ENCODE measurements at places on chromosomes 1 and 21.

DNA sequence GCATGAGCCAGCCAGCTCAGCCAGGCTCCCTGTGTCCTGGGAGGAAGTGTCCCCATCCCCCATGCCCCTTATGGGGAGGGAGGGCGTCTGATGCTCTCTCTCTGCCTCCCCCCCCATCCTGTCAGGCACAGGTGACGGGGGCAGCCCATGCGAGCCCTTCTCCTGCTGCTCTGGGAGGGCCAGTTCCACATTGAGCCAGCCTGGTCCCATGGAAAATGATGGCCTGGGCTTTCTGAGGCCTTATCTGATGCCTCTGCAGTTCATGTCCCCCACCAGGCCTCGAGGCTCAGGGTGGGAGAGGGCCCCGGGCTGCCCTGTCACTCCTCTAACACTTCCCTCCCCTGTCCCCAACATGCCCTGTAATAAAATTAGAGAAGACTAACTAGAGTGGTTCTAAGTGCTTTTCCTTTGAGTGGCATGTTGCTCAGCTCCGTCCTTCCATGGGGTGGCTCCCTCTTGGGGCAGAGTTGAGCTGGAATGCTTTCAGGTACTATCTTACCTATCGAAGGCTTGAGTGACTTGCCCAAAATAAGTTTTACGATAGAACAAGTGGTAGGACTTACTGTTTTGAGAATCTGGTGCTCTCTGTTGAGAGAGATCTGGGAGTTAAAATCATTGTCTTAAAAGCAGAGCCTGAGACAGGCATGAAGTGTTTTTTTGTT, 1.8 kb upstream of the MTFR1L start:
- no peak for DNase-seq

- no peak for DNase-seq
Measured at GRCh38 chr1:38009841-38010180, 2.7 kb upstream of the UTP11 start.

- DNase-seq = no peak
Measured at GRCh38 chr1:68085752-68086151, 35.3 kb upstream of the DIRAS3 start.

- no peak for DNase-seq
Measured at GRCh38 chr21:44773291-44773932, 28.2 kb downstream of the UBE2G2 start.

DNA sequence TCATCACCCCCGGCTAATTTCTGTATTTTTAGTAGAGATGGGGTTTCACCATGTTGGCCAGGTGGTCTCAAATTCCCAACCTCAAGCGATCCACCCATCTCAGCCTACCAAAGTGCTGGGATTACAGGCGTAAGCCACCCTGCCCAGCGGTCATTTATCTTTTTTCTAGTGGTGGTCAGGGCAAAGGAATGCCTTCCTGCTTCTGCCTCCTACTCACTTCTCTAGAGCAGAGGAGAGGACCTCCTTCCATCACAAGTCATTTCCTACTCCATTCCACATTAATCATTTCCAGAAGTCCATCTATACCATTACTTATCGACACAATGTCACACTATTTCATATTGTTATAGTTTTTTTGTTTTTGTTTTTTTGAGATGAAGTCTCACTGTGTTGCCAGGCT, 13.3 kb downstream of the FBXO42 start:
- no peak for DNase-seq

DNA sequence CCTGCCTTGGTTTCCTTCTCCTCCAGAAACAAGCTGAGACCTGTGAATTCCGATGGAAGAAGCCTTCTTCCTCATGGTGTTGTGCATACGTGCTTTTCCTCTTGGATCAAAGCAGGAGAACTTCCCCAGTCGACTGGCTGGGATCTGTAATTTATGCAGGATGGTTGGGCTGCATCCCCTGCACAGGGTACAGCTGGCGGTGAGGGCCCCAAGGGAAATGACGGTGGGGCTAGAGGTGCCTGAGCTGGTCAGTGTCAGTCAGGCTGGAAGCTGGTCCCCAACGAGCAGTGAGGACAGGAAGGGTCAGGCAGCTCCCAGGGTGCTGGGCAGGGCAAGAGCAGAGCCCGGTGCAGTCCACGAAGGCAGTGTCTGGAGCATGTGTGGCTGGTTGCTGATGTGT, 106.7 kb downstream of the CNIH3 start:
- DNase-seq = no peak

DNA sequence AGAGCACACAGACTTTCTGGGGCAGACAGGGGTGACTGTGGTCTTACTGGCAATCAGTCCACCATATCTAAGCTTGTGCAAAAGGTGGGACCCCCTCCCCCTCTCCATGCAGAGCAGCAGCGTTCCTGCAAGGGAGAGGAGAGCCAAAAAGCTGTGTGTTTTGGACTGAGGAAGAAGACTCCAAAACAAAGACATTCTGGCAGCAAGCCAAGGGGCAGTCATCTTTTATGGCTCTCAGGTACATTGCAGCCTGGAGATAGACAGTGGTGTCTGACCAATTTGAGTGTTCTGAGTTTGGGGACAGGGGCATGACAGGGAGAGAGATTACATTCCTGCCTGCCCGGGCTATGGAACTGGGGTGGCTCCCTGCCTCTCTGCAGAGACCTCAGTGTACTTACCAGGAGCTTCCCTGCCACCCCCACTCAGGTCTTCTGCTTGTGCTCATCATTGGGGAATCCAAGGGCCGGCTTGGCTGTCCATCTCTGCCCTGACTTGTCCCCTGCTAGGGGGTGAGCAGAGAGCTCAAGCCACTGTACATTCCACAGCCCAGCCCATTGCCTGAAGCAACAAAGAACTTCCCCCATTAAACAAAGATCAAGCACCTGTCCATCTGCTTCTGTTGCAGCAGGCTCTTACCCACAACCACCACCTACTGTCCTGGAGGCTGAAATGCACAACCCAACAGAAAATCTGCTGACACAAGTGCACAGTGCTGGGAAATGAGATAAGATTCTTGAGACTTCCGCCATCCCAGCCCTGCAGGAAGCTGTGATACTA, 131.1 kb downstream of the EVI5 start:
- DNase-seq = no peak

- DNase-seq = no peak
Measured at GRCh38 chr1:44261962-44262361, 48.7 kb downstream of the DMAP1 start.

DNA sequence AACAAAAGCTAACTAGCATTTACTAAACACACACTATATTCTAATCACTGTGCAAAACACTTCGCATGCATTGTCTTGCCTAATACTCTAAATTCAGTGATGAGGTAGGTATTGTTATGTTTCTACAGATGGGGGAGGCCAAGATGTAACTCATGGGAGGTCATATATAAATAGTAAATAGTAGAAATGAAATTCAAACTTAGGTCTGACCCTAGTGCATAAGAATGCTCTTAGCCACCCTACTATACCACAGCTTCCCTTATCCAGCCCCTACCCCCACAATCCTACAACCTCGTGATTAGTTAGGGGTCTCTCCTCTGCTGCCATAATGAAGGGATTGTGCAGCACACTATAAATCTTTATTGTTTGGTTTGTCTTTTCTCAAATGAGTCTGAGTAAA, 3.3 kb downstream of the PFDN2 start:
- DNase-seq = no peak

DNA sequence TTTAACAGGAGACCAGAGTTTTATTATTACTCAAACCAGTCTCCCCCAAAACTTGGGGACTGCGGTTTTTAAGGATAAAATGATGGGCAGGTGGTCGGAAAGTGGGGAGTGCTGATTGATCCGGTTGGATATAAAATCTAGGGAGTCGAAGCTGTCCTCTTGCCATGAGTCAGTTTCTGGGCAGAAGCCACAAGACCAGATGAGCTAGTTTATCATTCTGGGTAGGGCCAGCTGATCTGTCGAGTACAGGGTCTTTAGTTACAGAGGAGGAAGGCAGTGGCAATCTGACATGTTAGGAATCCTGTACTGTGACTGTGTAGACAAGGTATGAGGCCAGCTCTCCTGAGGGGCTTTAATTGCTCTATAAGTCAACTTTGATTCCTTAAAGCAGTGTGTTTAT, 22.9 kb upstream of the FOXE3 start:
- no peak for DNase-seq

GRCh38 chr1:218785928-218786327, 387.8 kb upstream of the LYPLAL1 start:
- DNase-seq = no peak

- DNase-seq = no peak
Measured at GRCh38 chr1:117198097-117198496, 12.6 kb downstream of the VTCN1 start.

- peak; percentile 81 for DNase-seq
Measured at GRCh38 chr1:229238674-229239415, 32.1 kb upstream of the RAB4A start.

- DNase-seq = no peak
Measured at GRCh38 chr1:215146240-215146975, 63.9 kb downstream of the KCNK2 start.

GRCh38 chr21:28791595-28792282, 200.9 kb downstream of the LTN1 start:
- no peak for DNase-seq

- DNase-seq = no peak
Measured at GRCh38 chr1:193077991-193078390, 18.6 kb downstream of the RO60 start.

DNA sequence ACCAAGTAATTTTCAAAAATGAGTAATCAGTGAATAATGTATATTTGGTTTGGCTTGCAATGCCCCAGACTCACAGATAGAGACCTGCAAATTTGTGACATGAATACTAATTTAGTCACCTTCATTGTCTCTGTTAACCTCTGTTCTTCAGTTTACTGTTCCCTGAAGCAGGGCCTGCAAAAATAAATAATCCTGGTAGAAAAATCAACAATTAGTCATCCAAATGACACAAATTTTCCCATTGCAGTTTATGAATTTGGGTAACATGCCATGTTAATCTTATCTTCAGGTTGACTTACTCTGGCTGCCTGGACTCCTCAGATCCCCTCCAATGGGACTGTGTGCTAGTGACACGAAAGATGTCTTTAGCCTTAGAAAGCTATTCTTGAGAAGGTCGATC, 289.5 kb downstream of the PAPPA2 start:
- DNase-seq = no peak

- no peak for DNase-seq
Measured at GRCh38 chr1:6269720-6270400, 9.0 kb upstream of the GPR153 start.

GRCh38 chr1:34924759-34925555, 4.5 kb downstream of the DLGAP3 start:
- no peak for DNase-seq

DNA sequence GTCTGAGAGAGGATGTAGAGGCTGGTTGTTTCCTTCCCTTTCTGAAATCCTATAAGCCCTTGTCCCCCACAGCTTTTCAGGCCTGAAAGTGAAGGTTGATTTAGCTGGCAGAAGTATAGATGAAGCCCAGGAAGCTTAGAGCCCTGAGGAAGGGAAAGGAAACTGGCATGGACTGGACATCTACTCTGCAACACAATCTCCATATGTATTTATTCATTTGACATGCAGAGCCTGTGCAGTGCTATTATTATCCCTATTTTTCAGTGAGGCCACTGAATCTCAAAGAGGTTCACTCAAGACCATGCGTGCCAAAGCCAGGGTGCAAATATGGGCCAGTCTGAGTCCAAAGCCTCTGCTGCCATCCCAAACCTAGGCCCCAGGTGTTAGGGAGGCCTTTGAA, 78.5 kb upstream of the KCND3 start:
- no peak for DNase-seq

DNA sequence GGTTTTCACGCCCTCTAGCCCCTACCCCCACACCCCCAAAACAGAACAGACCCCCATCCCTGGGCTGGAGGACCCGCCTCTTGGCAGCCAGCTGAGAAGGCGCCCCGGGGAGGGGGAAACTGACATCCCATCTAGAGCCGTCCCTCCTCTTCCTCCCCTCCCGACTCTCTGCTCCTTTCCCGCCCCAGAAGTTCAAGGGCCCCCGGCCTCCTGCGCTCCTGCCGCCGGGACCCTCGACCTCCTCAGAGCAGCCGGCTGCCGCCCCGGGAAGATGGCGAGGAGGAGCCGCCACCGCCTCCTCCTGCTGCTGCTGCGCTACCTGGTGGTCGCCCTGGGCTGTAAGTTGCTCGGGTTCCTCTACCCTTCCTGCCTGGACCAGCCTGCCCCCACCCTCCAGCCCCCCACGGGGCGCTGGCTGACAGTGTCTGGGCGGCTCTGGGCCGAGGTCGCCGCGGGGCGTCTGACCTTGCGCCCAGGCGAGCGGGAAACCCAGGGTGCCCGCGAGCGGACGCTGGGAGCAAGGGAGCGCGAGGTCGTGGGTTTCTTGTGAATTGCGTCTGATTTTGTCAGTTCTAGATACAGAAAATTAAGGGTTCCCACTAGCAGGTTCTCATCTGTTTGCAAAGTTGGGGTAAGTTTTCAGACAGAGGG, 618 bp downstream of the JAM2 start:
- DNase-seq = peak; percentile 38

DNA sequence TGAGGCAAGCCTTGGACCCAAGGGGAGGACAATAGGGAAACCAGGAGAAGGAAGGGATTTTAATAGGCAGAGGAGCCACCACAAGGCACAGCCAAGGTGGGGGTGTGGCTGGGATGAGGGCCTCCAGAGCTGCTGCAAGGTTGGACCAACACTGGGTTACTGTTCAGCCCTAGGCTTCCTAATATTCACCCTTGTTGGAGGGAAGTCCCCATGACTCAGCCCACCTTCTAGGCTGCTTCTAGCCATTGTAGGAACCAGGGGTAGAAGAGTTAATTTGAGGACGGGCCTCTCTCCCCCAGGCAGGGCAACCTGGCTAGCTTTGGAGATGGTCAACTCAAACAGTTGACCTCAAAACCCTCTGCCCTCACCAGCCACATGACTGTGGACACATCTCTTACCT, 59.5 kb downstream of the KCNN3 start:
- no peak for DNase-seq

DNA sequence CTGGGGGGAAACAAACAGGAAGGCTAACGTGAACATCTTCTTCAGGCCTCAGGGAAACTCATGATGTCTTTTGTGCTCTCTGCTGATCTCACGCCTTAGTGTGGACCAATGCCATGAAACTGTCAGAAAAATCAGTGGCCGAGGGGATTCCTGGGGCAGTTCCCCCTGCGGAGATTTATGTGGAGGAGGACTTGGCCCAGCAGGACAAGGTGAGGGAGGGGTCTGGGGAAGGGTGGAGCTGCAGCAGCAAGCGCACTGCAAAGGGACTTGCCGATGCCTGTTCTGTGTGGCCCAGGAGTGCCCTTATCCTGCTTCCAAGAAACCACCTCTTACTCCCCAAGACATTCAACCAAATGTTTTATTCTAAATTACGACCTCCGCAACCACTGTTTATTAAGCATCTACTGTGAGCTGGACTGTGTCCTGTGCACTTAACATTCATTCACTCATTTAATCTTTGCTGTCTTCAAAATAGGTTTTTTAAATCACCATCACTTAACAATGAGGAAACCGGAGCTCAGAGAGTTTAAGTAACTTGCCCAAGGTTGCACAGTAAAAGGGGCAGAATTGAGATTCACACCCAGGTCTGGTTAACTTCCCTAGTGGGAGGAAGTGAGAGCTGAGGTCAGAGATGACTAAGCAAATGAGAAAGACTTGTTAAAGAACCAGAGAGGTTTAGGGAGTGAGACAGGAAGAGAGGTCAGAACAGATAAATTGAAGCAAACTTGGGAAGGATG, 49.7 kb downstream of the FHAD1 start:
- no peak for DNase-seq

GRCh38 chr1:203888807-203889251, 27.4 kb downstream of the SNRPE start:
- DNase-seq = no peak

- no peak for DNase-seq
Measured at GRCh38 chr1:153922076-153922971, 448 bp downstream of the GATAD2B start.
